ENCODE measurements at places on chromosomes 3 and 15.

GRCh38 chr3:74415731-74416130 is 198.7 kb downstream of the CNTN3 start:
- no peak for DNase-seq

GRCh38 chr15:27648359-27648758 is 450.8 kb downstream of the OCA2 start:
- DNase-seq: no peak

- no peak for DNase-seq
Observed at GRCh38 chr15:66187271-66187670, 66.3 kb downstream of the MEGF11 start.

GRCh38 chr15:77966540-77967234 is 110.8 kb downstream of the TBC1D2B start:
- DNase-seq: peak; percentile 59

DNA sequence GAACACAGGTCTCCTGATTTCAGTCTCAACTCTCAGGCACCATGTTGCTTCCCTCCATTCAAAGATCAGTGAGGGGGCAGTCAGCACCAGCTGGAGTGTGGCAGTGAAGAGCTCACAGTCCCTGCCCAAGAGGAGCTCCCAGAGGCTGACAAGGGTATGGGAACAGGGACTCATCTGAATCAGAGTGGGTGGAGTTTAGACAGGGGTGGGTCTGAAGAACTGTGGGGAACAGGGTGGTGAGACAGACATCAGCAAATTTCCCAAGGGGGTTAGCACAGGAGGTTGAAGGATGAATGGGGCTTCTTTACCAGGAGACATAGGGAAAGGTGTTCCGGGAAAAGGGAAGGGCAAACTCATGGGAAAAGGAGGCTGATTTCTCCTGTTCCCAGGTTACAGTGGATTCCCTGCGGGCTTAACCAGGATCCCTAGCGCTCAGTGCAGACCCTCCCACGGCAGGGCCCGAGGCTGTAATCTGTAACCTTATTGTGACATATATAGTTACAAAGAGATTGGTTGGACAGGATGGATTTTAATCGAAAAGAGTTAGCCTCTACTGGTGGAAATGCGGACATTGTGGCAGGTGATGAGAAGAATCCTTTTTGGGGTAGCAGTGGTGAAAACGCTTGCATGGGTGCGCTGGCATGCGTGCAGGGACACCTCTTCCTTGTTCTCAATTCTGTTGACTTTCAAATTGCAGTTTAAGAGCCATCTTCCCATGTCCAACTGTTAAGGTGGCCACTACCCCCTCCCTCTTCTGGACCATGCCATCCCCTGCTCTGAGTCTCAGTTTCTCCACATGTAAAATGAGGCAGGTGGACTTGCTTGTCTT is 160.3 kb downstream of the SMAD6 start:
- DNase-seq: no peak

GRCh38 chr3:191314109-191314728 is 15.0 kb upstream of the CCDC50 start:
- no peak for DNase-seq

- no peak for DNase-seq
Observed at GRCh38 chr3:121997372-121997771, 24.7 kb downstream of the ILDR1 start.

DNA sequence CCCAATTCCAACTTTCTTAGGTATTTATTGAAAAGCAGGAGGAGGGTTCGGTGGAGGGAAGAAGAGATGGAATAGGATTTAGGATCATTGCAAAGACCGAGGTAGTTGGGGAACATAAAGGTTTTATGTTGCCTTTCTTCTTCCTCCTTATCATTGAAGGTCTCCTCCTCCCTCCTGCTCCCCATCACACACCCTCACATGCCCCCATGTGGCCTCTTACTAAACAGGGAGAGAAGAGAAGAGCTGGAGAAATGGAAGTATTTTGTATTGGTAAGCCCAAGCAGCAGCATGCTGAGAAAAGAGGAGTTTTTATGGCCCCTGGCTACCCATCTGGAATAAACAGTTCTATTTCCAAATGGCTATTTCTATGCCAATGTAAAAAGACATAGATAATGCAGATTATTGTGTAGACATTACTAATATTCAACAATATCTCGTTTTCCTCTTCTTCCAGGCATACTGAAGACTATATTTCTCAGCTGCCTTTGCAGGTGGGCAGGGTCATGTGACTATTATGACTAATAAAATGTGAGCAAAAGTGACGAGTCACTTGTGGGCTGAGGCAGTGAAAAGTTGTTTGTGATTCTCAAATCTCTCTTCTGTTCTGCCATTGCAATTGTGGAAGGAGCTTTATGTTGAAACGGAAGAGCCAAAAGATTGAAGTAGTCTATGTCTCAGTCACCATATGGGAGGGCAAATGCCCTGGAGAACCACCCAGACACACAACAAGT is 5.2 kb upstream of the GPR176 start:
- no peak for DNase-seq

- DNase-seq: no peak
Observed at GRCh38 chr3:128551451-128551850, 58.5 kb upstream of the GATA2 start.

DNA sequence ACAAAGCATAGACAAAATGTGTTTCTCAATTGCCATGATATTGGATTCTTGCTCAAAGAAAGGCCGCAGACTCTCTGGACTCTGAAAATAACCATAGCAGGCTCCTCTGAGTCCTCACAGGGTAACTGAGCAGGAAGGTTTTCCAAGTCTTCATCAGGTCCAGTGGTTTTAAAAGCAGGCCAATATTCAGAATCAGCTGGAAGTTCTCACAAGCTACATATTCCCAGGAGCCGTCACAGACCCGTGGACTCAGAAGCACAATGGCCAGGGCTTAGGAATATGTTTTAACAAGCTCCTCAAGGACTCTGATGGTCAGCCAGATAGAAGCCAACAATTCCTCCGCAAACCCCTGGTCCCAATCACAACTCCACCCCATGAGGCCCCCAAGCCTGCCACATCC is 256.1 kb upstream of the ADAMTS9 start:
- DNase-seq: no peak

GRCh38 chr15:51075364-51075763 is 19.3 kb downstream of the TNFAIP8L3 start:
- no peak for DNase-seq

DNA sequence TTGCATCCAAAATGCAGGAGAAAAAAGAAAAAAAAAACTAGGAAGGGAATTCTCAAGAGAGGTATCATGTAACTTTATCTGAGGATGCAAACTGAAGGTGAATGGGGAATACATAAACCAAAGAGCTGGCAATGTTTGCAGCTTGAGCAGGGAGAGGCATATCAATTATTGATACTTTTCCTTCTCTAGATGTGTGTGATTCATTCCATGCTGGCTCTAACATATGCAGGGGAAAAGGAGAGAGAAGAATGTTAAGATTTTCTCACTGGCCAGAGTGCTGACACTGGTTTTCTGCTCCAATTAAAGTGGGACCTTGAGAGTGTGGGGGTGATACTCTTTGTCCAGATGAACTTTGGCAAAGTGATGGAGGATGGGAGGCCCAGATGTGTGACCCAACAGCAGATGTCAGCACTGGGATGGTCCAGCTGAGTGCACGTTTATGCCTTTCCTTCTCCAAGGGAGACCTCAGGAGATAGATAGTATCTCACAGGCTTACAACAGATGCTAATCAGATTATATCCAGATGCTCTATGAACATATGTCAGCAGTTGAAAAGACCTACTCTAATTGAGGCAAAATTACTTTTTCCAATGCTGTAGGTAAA is 50.0 kb upstream of the PSMD6 start:
- peak; percentile 1 for DNase-seq

DNA sequence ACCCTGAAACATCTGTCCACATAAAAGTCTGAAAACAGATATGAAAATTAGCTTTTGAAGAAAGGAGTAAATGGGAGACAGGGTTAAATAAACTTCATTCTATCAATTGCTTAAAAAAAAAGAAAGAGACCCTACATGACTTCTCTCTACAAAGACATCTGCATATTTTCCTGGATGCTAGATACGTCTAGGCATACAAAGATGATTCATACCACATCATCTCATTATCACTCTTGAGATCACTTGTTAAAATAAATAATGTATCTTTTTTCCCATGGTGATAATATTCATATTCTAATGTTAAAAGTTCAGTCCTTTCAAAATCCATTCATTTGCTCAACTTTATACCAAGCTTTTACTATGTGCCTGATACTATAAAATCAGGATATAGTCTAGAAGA is 295.8 kb downstream of the MAGI1 start:
- no peak for DNase-seq

GRCh38 chr15:68184616-68185480 is 20.3 kb downstream of the CALML4 start:
- no peak for DNase-seq

DNA sequence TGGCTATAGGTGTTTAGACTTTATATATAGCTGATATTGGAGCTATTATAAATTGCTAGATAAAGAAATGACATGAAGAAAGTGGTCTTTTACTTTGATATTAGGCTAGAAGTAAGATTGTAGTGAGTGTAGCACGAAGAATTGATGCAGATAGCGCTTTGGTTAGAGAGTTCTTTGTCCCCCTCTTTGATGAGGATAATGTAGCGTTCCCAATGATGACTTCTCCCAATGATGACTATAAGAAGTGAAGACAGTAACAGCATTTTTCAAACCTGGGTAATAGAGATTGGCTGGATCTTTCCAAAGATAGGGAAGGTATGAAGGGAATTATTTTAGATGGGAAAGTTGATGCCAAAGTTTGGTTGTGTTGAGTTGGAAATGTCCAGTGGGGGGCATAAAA is 4.3 kb downstream of the MINDY2 start:
- DNase-seq: no peak

GRCh38 chr3:141452045-141452444 is 34.8 kb upstream of the RASA2 start:
- no peak for DNase-seq

DNA sequence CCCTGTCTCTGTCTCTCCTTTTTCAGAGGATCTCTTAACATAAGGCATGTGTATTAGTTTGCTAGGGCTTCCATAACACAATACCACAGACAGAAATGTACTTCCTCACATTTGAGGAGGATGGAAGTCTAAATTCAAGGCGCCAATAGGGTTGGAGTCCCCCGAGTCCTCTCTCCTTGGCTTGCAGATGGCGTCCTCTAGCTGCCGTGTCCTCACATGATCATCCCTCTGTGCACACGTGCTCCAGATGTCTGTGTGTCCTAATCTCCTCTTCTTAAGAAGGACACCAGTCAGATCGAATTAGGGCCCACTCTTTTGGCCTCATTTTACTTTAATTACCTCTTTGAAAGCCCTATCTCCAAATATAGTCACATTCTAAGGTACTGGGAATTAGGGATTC is 23.0 kb upstream of the BFSP2 start:
- no peak for DNase-seq

- DNase-seq: no peak
Observed at GRCh38 chr3:126313166-126313565, 44.0 kb downstream of the KLF15 start.

GRCh38 chr15:81309647-81310450 is 14.1 kb downstream of the STARD5 start:
- DNase-seq: no peak

DNA sequence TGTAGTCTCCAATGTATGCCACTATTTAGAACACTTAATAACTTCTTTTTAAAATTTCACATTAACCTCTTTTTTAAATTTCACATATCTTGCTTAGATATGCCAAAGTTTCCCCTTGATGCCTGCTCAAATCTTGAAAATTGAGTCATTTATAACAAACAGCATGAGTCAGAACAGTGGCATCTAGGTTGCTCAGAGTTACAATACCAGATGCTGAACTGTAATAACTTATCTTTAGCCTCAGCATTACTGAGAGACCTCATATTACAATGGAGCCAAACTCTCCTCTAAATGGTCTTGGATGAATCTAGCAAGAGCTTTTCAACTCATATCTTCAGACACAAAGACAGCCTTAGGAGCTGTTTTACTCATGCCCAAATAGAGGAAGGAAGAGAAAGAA is 439.3 kb upstream of the ARPP21 start:
- DNase-seq: no peak

DNA sequence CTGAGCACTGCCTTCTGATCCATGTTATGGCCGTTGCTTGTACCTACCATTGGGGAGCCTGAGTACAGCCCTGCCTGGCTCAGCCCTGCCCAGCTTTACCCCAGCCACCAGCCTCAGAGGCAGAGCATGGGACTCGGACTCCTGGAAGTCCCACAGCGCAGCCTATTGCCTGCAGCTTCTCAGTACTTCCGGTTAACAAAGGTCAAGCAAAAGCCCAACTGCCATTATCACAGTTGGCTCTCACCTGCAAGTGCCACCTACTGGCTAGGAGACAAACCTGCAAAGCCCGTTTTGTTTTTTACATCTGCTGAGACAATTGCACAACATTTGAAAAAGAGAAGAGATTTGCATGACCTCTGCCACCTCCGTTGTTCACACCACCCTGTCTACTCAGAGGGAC is 1081.7 kb downstream of the NAALADL2 start:
- no peak for DNase-seq

- DNase-seq: no peak
Observed at GRCh38 chr3:35486295-35486694, 153.0 kb upstream of the ARPP21 start.

DNA sequence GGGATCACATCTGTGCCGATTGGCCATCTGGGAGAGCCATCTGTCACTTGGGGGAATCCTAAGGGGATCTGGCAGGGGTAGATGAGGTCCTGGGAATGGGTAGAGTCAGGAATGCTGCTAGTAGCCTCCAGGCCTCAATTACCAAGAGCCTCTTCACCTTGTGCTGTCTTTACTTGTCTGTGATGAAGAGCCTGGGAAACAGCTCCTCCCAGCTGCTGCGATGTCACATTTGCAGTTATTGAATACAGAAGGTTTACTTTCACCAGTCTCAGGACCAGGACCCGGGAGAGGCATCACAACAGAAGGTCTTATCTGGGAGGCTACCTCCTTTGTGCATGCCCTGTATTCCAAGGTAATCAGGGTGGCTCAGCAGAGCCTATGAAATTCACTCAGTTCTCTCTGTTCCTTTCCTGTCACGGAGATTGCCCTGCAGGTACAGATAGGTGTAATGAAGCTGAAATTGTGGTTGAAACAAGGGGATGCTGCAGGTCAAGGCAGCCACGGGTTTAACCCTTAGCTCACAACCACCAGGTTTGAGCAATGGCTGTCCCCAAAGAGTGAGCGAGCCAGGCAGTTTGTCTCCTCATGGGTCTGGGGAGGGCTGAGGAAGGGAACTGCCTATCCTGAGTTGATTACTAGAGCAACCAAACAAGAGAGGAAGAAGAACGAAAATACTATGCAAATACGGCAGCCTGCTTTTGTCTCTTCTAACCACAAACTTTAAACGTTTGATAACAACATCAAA is 298.9 kb upstream of the RORA start:
- DNase-seq: no peak

- DNase-seq: no peak
Observed at GRCh38 chr3:32220006-32220405, 18.5 kb upstream of the CMTM8 start.
